ENCODE measurements at places on chromosomes 4 and X.

DNA sequence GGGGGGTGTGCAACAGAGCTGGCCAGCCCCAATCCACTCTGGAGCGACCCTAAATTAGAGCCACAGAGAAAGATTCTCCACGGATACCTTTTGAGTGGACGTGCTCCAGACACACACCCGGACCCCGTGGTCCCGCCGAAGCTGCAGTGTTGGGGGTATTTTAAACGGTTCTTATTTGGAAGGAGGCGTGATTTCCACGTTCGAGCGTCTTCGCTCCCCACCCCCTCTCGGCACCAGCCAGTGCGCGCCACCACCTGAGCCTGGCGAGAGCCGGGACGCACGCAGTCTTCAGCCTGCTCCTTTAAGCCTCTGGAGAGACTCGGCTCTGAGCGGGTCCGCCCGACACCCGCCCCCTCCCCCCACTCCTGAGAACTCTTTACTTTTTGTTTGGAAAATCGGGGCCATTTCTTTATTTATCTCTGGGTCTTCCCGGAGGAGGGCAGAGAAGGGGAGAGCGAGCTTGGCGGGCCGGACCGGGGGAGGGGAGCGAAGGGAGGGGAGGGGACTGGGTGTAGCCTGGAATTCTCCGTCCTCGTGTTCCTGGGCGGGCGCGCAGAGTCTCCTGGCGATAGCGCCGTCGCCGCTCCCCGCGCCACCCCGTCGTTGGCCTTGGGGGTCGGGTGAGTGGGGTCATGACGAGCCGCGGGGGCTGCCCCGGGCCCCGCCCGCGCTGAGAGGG is 668 bp upstream of the PTCHD1 start:
- DNase-seq, result no peak

DNA sequence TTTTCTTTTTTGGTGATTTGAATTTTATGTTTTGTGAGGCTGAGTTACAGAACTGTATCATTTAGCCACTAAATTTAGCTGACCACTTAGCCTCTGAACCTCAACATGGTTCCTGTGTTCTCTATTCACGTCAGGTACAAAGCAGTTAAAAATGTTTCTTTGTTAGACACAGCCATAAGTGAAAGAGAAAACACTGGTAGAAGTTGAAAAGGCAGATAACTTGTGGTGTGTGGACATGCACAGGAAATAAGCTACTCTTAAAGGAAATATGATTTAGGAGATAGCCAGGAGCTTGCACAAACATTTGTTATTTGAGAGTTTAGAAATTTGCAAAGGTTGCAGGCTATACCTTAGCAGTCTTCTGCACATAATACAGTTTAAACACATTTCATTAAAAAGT is 171.0 kb upstream of the RPS6KA3 start:
- no peak for DNase-seq

DNA sequence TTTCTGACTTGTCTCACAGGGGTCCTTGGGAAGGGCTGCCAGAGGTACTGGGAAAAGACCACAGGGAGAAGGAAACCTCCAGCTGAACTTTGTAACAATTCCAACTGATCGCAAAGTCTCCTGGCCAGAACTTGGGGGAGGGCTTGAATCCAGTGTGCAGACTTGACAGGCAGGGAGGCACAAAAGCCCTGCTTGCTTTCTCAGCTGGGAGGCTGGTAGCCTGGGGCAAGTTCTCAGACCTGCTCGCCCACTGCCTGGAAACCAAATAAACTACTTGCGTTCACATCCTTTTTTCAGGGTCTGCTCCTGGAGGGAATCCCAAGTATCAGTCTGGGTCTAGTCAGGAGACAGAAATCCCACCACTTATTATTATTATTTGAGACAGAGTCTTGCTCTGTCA is 48.0 kb upstream of the CASK start:
- DNase-seq, result no peak

- no peak for DNase-seq
Measured at GRCh38 chrX:12497832-12498591, 293.2 kb upstream of the PRPS2 start.

GRCh38 chr4:3836756-3837601 is 70.8 kb downstream of the ADRA2C start:
- no peak for DNase-seq

DNA sequence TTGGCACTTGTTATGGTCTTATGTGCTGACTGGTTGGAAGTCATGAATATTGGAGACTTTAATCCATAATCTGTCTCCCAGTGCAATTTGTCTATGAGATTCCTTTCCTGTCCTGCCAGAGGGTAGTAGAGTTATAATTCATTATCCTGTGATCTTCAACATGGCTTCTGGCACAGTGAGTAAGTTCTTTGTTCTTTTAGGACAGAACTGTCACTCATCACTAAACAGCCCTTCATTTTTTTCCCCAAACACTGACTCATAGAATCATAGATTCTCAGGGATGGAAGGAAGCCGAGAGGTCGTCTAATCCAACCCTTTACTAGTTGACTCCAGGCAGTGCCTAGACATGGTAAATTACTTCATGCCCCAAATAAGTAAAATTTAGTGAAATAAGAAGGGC is 78.4 kb downstream of the LUZP4 start:
- DNase-seq, result peak; percentile 40

- DNase-seq, result no peak
Measured at GRCh38 chr4:40669504-40669903, 39.8 kb upstream of the RBM47 start.

DNA sequence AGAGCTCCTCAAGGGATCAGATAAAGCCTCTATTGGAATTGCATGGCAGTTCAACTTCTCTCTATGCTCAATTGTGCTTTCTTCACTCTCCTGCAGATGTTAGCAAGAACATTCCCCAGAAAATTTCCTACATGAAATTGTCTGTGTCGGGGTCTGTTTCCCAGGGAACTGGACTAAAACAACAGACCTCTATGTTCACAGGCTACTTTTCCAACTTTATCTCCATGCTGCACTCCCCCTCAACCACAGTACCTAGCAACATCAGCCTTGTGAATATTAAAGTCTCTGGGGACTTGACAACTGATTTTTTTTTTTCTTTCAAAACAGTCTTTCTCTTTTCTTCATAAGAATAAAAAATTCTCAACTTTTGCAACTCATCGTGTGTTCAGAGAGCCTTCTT is 1470.8 kb upstream of the ADGRL3 start:
- no peak for DNase-seq

DNA sequence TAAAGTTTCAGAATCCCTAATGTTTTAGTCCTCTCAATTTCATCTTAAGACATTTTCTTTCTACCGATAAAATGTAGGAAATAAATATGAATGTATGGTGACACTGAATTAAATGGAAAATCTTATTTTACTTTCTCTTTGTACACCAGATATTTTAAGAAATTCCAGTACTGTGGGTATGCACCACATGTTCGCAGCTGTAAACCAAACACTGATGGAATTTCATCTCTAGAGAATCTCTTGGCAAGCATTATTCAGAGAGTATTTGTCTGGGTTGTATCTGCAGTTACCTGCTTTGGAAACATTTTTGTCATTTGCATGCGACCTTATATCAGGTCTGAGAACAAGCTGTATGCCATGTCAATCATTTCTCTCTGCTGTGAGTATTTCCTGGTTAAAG is 26.9 kb downstream of the C4orf46 start:
- no peak for DNase-seq

- no peak for DNase-seq
Measured at GRCh38 chr4:57504139-57504538, 394.0 kb upstream of the IGFBP7 start.

GRCh38 chr4:17325098-17325497 is 186.8 kb downstream of the QDPR start:
- DNase-seq, result no peak

Data from head of caudate nucleus (tissue), 42 donors.